ENCODE measurements at places on chromosomes 2 and 18. TPM values are rescaled to one million over a fixed set of nuclear protein-coding genes. Genes with fewer than 3 reads are reported as not detected.

Gene C2orf80
- total RNA-seq, result not detected

Gene GAL3ST2
- total RNA-seq, result 0.18 TPM

Gene SPTBN1
- 319 TPM for total RNA-seq

Gene TCF23
- total RNA-seq, result not detected

Gene CRACDL
- not detected for total RNA-seq

Gene XIRP2
- not detected for total RNA-seq

Gene VSNL1
- not detected for total RNA-seq

Gene ZNF521
- total RNA-seq, result 25.0 TPM

Gene DOCK10
- 7.8 TPM for total RNA-seq

Gene LPIN1
- 53.5 TPM for total RNA-seq

Gene LAMA1
- total RNA-seq, result 55.3 TPM

Gene PPP3R1
- total RNA-seq, result 17.8 TPM

Gene SCYGR3
- not detected for total RNA-seq

Gene UGT1A7
- total RNA-seq, result 0.46 TPM

Gene MTCL1
- total RNA-seq, result 23.5 TPM

Gene PDE11A
- total RNA-seq, result under 0.01 TPM

Gene LRRTM1
- not detected for total RNA-seq

Gene RESP18
- total RNA-seq, result not detected

Gene CLEC4F
- not detected for total RNA-seq

Gene RAPGEF4
- 1.9 TPM for total RNA-seq

Gene SPP2
- not detected for total RNA-seq

Gene VWC2L
- not detected for total RNA-seq

Gene ARHGAP28
- 10.5 TPM for total RNA-seq

Gene FBXO15
- total RNA-seq, result 1.1 TPM

Gene ACTR3
- total RNA-seq, result 198 TPM

Gene TUBA3D
- not detected for total RNA-seq

Gene WIPF1
- total RNA-seq, result 9.9 TPM

Gene AGXT
- not detected for total RNA-seq

Gene SPDYA
- 0.71 TPM for total RNA-seq

Gene UGT1A8
- 0.71 TPM for total RNA-seq

Gene NGEF
- total RNA-seq, result 0.74 TPM

Gene KCNG2
- 4.7 TPM for total RNA-seq

Gene CAMKMT
- 5.8 TPM for total RNA-seq

Gene THAP4
- 43.8 TPM for total RNA-seq

Gene UGT1A5
- not detected for total RNA-seq

Gene LRRC30
- not detected for total RNA-seq

Gene MREG
- total RNA-seq, result 0.71 TPM

Gene RMDN2
- total RNA-seq, result 7.9 TPM

Gene EHD3
- total RNA-seq, result 15.0 TPM

Gene DPP10
- not detected for total RNA-seq

Gene IL37
- not detected for total RNA-seq

Gene FKBP1B
- 7.0 TPM for total RNA-seq

Gene STON1
- 27.3 TPM for total RNA-seq

Gene ERMN
- not detected for total RNA-seq

Gene SAG
- not detected for total RNA-seq

Gene ELOA2
- total RNA-seq, result not detected

Gene OXER1
- under 0.01 TPM for total RNA-seq

Gene RGPD4
- total RNA-seq, result not detected

Gene TUBA4B
- not detected for total RNA-seq

Gene SLC4A5
- 0.14 TPM for total RNA-seq

Gene CCDC148
- 0.28 TPM for total RNA-seq

Gene TEX44
- total RNA-seq, result not detected

Gene PLGLB2
- 1.1 TPM for total RNA-seq

Gene SCN7A
- 0.14 TPM for total RNA-seq

Gene CD8B2
- not detected for total RNA-seq

Gene RAB27B
- 30.2 TPM for total RNA-seq

Gene SPATS2L
- total RNA-seq, result 72.4 TPM

Data from smooth muscle cell of bladder (primary cell).